ENCODE measurements at places on chromosomes 16 and 17.

DNA sequence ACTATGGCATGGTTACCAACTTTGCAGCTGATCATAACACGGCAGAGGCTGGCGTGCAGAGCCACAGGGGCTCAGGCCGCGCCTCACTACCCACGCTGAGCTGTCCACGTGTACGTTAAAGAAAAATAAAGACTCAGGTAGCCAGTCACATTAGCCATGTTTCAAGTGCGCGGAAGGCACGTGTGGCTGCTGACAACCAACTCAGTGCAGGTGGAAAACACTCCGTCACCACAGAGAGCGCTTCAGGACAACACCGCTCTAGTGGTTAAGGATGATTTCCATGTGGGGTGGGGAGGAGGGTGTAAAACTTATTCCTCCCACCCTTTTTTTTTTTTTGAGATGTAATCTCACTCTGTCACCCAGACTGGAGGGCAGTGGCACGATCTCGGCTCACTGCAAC is 33.8 kb downstream of the ZCCHC14 start:
- no peak for DNase-seq

GRCh38 chr17:43402078-43402477 is 3.3 kb downstream of the ARL4D start:
- no peak for DNase-seq

DNA sequence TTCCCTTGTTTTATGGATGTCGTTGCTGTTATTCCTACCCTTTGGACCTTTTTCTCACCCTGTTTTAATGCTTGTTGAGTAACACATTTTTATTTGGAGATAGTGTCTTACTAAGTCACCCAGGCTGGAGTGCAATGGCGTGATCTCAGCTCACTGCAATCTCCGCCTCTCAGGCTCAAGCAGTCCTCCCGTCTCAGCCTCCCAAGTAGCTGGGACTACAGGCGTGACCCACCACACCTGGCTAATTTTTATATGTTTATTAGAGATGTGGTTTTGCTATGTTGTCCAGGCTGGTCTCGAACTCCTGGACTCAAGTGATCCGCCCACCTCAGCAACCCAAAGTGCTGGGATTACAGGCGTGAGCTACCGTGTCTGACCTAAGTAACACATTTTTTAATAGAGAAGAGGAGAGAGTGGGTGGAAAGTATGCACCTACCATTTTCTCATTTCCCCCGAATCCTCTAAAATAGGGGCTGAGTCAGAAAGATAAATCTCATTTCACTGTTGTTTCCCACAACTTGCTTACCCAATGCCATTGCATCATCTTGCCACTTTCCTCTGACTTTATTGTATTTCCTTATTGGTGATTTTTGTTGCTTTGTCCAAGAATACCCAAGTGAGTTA is 7.0 kb downstream of the DHX40 start:
- DNase-seq = peak; percentile 78

DNA sequence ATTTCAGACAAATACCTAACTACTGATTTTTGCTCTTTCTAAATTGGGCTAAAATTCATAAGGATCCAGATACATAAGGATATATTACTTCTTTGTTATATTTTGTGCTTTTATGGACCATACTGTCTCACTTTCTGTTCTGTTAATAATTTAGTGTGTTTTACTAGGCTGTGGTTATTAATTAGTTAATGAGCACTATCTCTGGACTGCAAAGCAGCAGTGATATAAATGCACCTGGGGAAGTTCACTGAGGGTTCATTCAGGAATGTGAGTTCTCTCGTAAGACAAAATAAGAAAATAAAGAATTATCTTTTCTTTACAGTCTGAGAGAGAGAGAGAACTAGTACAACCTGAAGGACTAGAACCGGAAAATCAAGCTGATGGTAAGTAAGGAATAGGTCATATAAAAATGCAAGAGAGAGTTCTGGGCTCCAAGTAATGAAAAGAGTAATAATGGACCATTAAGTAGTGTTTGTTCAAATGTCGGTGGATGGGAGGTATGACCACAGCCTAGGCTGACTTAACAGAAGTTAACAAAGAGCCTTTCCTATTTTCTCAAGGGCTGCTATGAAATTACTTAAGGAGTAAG is 55.6 kb downstream of the IKZF3 start:
- no peak for DNase-seq

DNA sequence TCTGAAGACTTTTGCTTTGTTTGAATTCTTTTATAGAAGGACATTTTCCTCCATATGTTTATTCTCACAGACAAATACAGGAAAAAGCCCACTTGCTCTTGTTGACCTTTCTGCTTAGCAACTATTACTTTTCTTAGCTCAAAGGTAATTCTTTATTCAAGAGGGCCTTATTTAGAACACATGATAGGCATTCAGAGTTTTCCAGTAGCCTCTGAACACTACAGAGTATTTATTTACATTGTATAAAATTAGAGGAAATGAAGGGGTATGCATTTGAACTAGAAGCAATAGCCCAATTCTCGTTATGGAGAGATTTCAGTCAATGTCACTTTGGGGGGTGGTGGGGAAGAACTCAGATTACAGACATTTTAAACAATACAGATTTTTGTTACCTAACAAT is 581.7 kb downstream of the KCNJ2 start:
- no peak for DNase-seq

- no peak for DNase-seq
Measured at GRCh38 chr16:27302126-27302525, 11.6 kb upstream of the IL4R start.

GRCh38 chr17:27495460-27495859 is 39.2 kb downstream of the KSR1 start:
- no peak for DNase-seq

DNA sequence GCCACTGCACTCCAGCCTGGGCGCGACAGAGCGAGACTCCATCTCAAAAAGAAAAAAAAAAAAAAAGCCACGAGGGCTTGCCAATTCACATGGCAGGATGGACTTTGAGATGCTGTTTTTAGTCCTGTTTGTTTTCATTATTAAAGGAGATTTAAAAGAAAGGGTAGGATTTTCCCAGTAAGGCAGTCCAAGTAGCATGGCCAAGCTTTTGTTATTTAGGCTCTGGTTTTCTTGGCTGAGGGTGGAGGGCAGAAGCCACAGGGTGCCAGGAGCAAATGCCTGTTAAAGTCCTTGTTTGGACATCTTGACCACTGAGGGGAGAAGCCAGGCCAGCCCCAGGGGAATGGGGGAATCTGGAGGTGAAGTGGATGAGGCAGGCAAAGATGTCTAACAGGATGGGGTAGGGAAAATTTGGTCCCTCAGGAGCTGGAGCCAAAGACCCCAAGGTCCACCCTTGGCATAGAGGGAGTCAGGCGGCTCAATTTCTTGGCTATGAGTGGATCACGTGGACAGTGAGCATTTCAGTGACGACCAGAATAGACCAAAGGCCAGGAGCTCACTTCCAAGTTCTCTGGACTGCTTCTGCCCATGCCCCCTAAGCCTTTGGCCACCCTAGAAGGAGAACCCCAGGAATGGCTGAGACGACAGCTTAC is 20.8 kb upstream of the PLLP start:
- no peak for DNase-seq

DNA sequence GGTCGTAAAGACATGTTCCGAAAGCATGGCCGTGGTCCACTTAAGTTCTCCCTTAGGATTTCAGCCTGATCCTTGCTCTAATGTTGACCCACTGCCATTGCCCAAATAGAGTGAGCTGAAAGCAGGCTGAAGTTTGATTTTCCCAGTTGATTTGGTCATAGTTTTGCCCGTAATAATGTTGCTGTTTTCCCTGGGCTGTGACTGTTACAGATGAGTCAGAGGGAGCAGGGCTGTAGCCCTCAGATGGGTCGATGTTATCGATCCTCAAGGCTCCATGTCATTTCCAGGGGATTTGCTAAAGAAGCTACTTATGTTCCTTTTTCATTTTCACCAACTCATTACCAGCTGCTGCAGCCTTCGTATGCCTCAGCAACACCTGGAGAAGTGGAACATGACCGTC is 169.0 kb upstream of the ZFHX3 start:
- DNase-seq = no peak

- no peak for DNase-seq
Measured at GRCh38 chr17:79739148-79740062, 8.7 kb downstream of the ENPP7 start.

GRCh38 chr17:30790279-30790678 is 34.2 kb downstream of the CRLF3 start:
- no peak for DNase-seq

DNA sequence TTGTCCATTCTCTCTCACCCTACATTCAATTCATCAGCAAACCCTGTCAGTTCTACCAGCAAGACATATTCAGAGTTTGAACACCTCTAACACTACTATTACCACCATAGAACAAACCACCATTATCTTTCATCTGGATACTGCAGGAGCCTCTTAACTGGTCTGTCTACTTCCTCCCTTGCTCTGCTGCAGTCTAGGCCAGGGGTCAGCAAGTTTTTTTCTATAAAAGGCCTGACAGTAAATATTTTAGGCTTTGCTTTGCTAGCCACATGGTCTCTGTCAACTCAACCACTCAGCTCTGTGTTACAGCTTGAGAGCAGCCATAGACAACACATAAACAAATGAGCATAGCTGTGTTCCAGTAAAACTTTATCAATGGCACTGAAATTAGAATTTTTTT is 13.8 kb downstream of the KCTD19 start:
- no peak for DNase-seq

DNA sequence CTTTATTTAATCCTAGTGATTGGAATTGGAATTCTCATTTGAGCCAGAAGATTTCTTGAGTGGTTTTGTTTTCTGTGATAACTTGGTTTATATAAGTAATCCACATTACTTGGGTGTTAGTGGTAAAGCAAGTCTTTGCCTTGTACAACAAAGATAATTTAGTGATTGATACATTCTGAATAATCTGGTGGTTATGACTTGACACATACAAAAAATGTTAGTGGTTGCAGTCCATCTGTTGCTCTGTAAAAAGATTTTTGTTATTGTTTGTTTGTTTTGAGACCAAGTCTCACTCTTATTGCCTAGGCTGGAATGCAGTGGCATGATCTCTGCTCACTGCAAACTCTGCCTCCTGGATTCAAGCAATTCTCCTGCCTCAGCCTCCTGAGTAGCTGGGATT is 13.2 kb downstream of the OMG start:
- DNase-seq = no peak

DNA sequence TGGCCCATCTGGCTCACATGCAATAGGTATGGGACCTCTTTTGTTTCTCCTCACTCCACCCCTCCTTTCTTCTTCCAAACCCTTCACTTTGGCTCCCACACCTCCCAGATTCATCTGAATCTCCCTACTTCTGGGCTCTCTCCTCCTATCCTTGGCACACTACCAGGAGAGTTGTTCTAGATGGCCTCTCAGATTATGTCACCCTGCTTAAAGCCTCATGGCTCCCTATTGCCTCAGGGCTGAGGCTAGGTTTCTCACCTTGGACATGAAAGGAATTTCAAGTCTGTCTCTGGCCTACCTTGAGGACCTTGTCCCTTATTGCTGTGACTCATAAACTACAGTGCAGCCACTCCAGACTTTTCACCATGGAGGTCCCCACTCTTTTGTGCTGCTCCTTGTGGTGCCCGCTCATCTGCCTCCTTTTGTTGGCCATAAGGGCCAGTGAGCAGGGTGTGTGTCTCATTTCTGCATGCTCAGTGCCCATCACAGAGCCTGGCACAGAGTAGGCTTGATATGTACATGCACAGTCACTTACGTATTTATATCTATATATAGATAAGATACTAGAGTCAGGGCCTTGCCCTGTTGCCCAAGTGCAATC is 1.0 kb upstream of the MFAP4 start:
- no peak for DNase-seq

DNA sequence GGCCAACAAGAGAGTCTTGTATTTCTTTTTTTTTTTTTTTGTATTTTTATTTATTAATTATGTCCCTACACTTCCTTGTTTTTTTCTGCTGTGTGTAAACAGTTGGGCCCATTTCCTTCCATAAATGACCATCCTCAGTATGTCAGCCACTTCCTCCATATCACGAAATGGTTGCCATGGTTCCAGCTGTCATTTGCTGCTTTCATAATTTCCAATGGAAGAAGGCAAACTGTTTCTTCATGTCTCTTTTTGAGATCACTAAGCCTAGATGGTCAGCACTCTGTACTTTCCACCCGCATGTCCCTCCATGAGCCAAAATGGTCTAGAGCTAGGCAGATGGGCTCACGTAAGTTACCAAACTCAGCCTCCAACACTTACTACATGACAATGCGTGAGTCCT is 133.5 kb upstream of the FOXF1 start:
- DNase-seq = no peak

GRCh38 chr17:31459716-31460115 is 68.2 kb downstream of the RAB11FIP4 start:
- DNase-seq = no peak

GRCh38 chr16:1351215-1351581 is 480 bp downstream of the TSR3 start:
- no peak for DNase-seq

GRCh38 chr17:20066253-20066652 is 57.1 kb downstream of the SPECC1 start:
- no peak for DNase-seq

GRCh38 chr17:59402760-59403159 is 71.3 kb downstream of the YPEL2 start:
- DNase-seq = no peak

DNA sequence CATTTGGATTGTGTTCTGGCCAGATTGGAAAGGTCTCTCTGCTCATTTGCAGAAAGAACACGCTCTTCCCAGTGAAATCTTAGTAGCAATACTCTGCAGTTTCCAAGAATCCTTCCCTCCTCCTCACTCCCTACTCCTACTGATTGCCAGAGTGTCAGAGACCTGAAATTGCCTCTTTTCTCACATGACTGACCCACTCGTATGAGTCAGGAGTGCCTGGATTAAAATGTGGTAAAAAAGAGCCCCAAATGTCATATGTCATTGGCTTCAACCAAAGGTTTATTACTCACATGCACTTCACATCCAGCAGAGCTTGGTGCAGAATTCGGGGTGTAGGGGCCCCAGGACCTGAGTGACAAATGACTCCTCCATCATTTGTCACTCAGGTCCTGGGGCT is 39.7 kb upstream of the IRX3 start:
- DNase-seq = no peak

DNA sequence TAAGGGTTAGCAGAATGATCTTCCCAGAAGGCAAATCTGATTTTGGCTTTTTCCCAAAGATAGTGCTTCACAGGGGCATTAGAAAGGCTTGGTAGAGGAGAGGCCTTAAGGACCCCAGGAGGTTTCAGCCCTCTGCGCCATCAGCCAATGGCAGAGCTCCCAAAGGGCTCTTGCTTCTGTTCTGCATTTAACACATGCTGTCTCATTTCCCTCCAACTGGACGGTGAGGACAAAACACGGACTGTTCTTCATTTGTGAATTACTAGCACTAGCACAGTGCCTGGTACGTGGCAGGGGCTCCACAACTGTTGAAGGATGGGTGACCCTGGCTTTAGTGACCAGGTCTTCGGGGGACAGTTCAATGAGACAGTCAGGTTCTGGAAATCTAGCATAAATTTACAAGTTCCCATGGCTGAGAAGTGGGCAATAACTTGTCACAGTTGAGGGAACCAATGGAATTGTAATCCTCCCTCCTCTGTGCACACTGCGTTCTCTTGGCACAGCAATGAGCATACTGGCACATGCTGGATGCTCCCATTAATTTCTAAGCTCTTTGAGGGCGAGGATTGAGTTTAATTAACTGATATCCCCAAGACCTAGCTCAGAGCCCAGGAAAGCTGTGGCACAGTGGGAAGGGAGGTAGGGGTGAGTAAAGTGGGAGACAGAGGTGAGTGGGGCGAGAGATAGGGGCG is 45.4 kb downstream of the COG7 start:
- DNase-seq = no peak
